ENCODE measurements at places on chromosomes 2 and 18.
A peak's percentile ranks its signal among the peaks of the same experiment; 100 is the strongest.

GRCh38 chr2:173119944-173120343, 44.3 kb downstream of the MAP3K20 start:
- no peak for DNase-seq

DNA sequence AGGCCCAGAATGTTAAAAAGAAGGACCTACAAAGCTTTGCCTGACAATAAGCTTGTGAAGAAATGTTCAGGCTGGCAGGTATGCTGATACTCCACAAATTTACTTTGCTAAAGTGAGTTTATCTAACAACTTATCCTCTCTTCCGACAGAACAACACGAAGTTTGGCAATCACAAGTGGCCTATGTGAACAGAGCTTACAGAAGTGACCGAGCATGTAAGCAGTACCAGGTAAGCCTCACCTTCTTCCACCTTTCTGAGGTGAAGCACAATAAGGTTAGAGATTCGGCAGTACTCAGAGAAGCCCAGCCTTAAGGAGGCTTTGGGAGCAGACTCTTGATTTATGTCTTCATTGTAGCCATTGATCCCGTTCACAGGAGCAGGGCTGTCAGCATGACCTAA, 9.0 kb upstream of the LCT start:
- DNase-seq: no peak

DNA sequence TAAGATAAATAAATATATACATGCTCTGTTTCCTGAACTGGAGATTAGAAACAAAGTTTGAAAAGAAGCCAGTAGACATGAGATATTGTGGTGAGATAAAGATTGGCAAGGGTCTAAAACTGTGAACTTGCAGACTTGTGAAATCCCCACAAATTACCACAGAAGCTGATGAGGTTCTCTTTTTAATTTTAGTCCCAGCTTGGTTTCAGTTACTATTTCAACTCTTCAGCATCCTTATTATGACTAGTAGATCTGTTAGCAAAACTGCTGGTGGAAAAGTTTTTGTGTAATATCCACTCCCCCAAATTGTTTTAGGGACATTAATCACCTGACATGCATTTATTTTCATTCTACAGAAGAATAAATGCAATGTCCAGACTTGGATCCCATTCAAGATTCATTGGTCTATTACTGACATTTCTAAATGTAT, 20.8 kb downstream of the RASGRP3 start:
- peak; percentile 87 for DNase-seq

DNA sequence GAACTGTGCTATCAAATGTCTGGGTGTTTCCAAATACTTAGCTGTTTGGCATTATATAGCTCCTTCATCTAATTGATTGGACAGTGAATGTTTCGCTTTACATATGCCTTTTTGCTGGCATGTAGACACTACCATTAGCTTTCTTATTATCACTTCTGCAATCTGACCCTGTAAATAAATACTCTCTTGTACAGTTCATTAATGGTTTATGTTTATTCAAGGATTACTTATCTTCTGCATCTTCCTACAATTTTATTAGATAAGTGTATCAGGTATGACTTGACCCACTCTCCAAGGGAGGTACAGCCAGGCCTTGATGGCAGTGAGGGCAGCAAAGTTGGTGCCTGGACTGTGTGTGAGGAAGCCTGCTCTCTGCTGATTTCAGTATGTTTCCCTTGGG, 614.1 kb upstream of the SETBP1 start:
- no peak for DNase-seq

- peak; percentile 81 for DNase-seq
Measured at GRCh38 chr2:207531032-207531952, 1.5 kb downstream of the CREB1 start.

Data from activated CD4-positive, alpha-beta T cell treated with anti-CD3 and anti-CD28 coated beads, Interleukin-10, Interleukin-2, amounts not matched to agents 100 ng/mL and 50 ng/mL, durations not matched to agents 16 hours and 8 hours (primary cell).